Kidney tubule cell (primary cell): ENCODE measurements at places on chromosomes 13 and 19.
A peak's percentile ranks its signal among the peaks of the same experiment; 100 is the strongest.

DNA sequence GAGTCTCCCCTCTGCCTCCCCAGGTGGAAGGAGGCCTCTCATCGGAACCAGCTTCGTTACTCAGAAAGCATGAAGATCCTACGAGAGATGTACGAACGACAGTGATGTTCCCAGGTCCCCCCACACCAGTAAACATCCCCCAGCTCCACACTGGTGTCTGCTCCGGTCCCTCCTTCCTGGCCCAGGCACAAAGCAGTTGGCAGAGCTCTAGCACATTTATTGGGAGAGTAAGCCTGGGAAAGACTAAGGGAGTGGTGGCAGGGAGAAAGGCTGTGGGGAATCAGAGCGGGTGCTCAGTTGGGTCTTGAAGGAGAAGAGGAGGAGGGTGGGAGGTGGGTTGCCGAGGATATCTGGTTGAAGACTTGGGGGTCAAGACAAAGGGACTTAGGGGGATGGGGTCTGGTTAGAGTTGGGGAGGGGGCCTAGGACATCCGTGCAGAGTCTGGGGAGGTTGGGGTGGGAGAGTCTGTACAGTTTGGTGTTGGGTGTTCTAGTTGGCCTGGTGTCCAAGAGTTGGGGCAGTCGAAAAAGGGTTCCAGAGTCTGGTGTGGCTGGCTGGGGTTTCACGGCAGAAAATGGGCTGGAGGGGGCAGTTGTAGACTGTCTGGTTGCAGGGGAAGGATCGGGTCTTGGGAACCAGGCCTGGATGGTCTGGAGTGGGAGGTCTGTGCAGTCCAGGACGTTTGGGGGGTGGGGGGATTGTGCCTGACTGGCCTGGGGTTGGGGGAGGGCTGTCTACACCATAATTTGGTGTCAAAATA, 2.3 kb downstream of the HSPB6 start:
- no peak for DNase-seq

- no peak for DNase-seq
These were observed 4.2 kb downstream of the LYL1 start for GRCh38 chr19:13098277-13099072.

GRCh38 chr13:111251646-111252445, 68.6 kb upstream of the TEX29 start:
- peak; percentile 78 for DNase-seq

GRCh38 chr19:53866865-53867224, 838 bp upstream of the MYADM start:
- no peak for DNase-seq

DNA sequence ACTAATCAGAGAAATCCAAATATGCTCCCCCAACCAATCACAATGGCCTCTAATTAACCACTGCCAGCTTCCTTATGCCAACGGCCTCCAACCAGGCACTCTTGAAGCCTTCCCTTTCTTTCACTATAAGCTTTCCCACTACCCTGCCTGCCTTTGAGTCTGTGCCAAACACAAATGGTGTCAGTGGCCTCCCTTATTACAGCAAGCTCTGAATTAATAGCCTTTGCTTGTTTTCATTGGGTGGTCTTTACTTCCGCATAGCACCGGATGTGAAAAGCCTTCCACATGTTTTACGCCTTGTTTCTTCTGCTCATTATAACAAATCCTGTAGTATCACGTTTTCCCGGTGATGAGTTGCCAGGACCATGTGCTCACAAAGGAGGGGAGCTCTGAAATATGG, 1.4 kb upstream of the EDDM13 start:
- no peak for DNase-seq

- DNase-seq, result no peak
These were observed 126.5 kb downstream of the PIBF1 start for GRCh38 chr13:72908416-72908815.
